CD4-positive, alpha-beta T cell treated with Interleukin-2 at 100 ng/mL for 4 hours (primary cell): ENCODE measurements at places on chromosomes 3 and 15.

- no peak for DNase-seq
Measured at GRCh38 chr15:83435782-83436181, 11.4 kb upstream of the SH3GL3 start.

DNA sequence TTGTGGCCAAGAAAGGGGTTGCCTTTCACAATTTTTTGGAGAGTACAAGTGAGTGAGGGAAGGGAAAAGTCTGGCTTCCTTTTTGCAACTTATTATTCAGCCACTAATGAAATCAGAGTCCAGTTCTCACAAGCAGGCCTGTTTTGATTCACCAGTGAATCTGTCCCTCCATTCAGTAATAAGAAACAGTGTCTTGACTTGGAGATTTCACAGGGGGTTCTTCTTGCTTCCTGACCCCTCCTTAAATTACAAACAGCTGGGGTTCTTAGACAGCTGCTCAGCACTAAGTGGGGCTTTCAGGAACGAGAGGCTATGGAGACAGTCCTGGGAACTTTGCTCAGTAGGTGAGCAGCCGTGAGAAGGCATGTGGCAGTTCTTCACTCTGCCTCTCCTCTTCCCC is 24.5 kb downstream of the SEMA3G start:
- DNase-seq, result no peak

- no peak for DNase-seq
Measured at GRCh38 chr3:5411786-5412185, 224.3 kb downstream of the EDEM1 start.

DNA sequence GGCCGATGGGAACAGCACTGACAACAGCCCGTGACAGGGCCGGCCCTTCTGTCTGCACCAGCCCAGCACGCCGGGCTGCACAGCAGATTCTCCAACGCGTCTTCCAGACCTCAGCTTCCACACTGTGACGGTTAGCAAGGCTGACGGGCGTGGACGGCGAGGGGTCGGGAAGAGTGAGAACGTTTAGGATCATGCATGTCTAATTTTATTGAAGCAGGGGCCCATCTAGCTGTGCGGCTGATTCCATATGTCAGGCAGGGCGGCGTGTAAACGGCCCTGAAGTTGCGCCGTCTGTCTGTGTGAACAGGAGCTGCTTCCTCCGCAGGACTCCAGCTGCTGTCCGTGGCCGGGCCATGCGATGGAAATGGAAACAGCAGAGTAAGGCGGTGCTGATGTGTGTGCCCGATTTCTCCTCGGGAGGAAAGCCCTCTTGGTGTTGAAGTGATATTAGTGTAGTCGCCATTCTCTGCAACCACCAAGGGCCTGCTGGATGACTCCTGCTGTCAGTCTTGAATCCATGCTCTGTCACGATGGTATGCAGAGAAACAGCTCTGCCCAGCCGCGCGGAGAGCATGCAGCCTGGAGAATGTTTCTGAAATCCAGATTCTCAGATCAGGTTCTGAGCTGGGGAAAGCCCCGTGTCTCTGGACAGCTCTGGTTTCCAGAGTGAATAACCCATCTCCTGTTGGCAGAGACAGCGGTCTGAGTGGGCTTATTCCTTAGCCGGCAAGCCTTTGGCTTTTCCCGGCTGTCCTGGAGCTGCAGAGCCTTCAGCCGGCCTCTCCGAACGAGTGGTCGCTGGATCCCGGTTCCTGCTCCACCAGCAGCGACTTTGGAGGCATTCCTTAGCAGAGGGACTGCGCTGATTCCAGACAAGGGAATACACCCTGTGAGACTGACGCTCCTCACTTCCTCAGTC is 158.1 kb upstream of the UBE3A start:
- DNase-seq, result no peak

DNA sequence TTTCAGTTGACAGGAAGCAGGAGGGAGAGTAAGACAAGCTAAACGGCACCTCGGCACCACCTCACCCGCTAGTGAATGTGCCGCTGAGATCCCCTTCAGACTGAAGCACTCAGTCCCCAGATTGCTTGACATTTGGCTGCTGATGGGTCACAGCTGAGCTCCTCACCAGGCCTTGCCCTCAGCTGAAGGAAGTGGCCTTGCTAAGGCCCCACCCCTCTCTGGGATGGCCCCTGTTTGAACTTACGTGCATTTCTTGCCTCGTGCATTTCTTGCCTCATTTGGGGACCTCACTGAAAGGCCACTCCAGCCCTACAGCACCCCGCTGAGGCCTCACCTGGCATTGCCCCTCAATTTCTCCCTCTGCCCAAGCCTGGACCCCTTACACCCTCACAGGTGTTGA is 39.8 kb downstream of the EOGT start:
- DNase-seq, result no peak

DNA sequence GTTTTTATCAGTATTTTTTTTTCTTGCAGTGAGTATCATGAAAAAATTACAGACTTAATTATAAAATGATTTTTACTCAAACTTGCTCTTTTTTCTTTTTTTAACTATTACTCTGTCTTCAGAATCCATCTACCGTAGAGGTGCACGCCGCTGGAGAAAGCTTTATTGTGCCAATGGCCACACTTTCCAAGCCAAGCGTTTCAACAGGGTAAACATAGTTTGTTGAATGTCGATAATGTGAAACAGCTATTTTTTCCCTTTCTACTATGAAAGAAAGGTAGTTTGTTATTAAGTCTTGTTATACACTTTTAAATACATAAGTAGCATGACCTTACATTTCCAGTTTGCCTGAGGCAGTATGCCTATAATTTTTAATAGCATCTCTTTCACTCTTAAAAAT is 45.6 kb downstream of the PRKCI start:
- no peak for DNase-seq

DNA sequence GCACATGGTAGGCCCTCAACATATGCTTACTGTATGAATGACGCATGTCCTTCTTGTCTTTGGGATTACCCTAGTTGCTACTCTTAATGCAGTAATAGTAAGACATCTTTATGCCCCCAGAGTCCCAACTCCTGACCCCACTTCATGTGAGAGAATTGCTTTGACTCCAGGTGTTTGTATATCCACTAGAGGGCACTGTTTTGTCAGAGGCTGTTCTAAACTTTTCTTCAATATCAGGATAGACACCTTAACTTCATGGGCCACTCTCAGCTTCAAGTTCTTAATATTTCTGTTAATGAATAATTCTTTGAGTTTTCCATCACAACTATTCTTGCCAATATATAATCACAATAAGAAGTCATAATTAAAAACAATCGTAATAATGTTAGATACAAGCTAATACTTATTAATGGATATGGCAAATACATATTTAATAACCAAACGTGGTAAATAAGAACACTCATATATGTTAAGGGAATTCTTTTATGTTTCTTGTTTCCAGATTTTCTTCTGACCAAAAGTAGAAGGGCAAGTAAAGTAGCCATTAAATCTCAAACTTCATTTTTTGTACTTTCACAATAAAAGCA is 337.2 kb upstream of the DNAJC19 start:
- DNase-seq, result peak; percentile 7

GRCh38 chr3:194092881-194093301 is 43.1 kb upstream of the HES1 start:
- no peak for DNase-seq

DNA sequence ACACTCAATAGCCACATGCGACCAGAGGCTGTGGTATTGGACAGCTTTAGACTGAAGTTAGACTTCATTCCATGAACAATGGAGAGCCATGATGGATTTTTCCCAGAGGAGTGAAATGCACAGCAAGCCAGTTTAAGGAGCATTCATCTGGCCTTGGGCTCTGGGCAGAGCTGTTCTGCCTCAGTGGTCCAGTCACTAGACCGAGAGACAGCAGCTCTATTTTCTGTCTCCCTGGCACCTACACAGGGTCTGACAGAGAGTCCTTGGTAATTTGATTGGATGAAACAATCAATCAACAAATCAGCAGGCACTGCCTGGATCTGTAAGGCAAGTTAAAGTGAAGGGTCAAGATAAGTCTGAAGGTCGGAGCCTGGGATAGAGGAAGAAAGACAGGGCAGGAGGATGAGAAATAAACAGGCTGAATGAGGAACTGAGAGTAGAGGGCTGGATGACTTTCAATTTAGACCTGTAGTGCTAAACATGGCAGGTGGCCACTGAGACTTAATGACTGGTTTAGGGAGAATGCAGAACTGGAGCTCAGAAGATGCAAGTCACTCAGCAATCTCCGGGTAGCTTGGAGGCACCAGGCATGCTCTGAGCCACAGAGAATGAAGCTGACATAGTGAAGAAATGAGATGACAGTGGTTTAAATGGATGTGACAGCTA is 98.5 kb upstream of the SLC25A36 start:
- DNase-seq, result no peak

- no peak for DNase-seq
Measured at GRCh38 chr3:146503461-146504202, 34.3 kb upstream of the PLSCR2 start.

DNA sequence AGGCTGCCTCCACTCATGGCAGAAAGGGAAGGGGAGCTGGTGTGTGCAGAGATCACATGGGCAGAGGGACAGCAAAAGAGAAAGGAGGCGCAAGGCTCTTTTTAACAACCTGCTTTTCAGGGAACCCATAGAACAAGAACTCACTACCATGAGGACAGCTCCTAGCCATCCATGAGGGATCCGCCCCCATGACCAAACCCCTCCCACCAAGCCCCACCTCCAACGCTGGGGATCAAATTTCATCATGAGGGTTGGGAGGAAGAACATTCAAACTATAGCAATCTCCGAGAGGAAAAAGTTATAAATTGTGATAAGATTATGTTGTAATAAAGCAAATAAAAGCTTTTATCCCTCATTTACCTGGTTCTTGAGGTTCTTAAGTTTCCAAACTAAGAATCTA is 84.7 kb upstream of the LMCD1 start:
- DNase-seq, result no peak

GRCh38 chr3:113589971-113590370 is 57.6 kb downstream of the SIDT1 start:
- no peak for DNase-seq

- no peak for DNase-seq
Measured at GRCh38 chr3:115469649-115470048, 153.7 kb upstream of the GAP43 start.

GRCh38 chr15:47374222-47374621 is 343.1 kb upstream of the SEMA6D start:
- no peak for DNase-seq

DNA sequence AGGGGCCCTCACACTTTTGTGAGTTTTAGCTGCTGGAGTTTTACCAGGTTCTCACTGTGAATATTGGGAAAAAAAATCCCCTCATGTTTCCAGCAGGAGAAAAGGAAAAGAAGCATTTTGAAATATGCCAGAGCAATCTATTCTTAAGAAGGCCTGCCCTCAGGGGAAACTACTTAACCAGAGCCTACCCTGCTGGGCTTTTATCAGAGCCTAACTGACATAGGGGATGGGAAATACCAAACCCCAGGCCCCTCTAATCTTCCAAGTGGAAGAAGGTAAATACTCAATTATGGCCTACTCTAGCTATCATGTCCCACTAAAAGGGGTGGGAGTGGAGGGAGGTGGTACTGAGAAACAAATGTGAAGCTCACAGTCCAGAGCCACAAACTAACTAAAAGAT is 68.7 kb upstream of the NMNAT3 start:
- DNase-seq, result no peak

- no peak for DNase-seq
Measured at GRCh38 chr3:189952272-189952671, 168.4 kb downstream of the P3H2 start.

- DNase-seq, result no peak
Measured at GRCh38 chr3:97278506-97278905, 464.1 kb downstream of the EPHA6 start.

DNA sequence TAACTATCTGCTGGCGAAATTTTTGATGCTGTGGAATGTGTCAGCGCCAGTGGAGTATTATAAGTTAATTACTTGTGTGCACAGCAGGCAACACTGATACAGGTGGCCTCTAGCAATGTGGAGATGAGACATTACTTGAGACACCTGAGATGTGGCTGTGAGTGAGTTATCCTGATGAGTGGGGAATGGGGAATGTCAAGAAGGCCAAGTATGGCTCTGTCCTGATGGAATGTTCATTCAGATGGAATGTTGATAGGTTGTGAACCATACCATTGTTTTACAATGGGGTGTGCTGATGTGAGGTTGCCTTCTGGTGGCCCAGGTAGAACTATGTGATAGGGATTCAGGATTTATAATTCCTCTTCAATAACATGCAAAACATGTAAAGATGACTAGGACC is 404.8 kb downstream of the PTPRG start:
- no peak for DNase-seq

DNA sequence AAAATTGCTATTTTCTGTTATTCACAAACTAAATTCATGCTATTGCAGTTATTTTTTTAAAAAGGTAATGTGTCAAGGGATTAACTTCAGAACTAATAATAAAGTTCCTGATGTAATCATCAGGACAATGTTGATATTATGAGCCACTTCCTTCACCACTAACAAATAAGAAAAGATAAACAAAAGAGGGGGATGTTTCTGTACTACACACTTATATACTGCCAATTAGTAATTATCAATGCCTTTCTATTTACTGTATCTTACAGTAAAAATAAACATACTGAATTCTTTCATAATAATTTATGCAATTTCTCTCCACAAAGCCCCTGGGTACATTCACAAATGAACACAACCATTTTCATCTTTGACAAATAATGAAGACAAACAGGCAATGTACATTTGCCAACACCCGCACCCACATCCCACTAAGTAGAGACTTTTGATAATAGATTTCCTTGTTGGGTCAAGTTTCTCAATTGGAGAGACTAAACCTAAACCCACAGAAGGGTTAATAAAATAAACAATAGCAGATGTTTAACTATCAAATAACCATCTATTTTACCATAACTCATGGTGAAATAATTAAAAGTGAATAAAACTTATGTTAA is 3.7 kb downstream of the CBLB start:
- DNase-seq, result no peak

DNA sequence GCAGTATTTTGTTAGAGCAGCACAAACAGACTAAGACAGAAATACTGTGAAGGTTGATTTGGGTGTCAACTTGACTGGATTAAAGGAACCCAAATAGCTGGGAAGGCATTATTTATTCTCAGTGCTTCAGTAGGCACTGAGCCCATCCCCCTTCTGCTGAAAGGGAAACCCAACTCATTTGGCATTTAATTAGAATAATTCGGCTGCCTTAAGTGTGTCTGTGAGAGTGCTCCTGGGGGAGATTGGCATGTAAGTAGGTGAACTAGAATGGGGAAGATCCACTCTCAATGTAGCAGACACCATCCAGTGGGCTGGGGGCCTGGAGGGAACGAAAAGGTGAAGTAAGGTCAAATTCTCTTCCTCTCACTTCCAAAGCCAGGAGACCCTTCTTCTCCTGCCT is 20.5 kb upstream of the SLCO3A1 start:
- no peak for DNase-seq

DNA sequence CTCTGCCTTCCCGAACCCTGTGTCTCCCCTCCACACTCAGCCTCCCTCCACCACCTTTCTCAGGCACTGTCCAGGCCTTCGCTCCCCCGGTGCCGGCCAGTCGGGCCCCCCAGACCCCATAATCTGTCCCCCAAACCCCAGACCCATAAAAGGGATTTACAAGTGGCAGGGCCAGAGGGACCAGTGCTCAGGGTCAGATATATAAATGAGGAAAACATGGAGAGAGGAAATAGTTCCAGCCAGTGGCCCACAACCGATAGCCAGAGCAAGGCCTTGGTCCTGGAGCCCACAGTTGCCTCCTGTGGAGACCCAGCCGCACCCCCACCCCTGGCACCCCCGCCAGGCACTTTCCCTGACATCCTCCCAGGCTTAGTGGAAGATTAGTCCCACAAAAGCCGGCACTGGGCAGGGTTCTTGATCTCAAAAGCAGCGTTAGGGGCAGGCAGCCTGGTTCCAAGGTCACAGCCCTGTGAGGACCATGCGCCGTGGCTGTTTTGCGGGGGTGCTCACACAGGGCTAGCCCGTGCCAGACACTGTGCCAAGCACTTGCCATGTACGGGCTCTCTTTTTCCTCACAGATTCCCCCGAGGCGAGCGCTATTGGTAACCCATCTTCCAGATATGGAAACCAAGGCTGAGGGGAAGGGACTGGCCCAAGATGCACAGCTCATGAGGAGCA is 1.1 kb upstream of the PLXND1 start:
- DNase-seq, result no peak
